ENCODE measurements at places on chromosomes 4 and X.

DNA sequence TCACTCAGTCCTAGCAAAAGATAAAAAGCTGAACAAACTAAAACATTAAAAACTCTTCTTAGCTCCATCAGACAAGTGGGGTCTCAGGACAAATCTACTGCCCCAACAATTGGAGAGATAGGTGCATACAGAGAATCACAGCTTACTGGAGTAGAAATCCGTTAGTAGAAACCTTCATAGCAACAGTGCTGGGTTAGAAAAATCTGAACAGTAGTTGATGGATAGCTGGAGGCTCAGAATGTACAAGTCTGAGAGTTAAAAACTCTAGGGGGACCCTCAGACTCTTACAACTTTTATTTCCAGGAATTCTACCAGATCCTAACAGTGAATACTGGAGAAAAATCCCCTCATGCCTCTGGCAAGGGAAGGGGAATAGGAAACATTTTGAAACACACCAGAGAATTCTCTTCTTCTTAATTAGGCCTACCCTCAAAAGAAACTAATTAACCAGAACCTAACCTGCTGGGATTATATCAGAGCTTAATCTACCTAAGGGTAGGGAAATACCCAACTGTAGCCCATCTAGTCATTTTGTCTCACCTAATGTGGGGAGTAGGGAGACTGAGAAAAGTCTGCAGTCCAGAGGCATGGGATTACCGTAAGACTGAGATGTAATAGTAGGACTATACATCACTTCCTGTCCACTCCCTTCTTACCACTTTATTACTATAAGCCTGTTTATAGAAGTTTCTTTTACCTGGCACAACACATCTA, 165.0 kb upstream of the CTSO start:
- DNase-seq = no peak

GRCh38 chrX:149572743-149573142, 14.5 kb downstream of the MAGEA9B start:
- DNase-seq = no peak

DNA sequence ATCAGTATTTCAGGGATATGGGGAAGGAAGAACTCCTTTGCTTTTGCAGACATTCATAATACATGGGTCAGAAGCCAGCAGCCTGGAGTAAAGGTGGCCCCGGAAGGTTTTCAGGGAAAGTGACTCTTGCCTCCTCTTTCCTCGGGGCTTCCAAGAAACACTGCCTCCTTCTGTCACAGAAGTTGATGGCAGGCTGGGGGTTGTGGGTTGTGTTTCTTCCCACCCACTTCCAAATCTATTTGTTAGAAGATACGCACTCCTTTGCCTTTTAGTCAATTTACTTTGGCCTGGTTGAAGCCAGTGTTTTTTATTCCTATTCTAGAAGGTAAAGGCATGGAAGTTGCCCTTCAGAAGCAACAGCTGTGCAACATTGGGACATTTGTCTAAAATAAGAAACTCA, 19.7 kb downstream of the KIT start:
- DNase-seq = no peak

DNA sequence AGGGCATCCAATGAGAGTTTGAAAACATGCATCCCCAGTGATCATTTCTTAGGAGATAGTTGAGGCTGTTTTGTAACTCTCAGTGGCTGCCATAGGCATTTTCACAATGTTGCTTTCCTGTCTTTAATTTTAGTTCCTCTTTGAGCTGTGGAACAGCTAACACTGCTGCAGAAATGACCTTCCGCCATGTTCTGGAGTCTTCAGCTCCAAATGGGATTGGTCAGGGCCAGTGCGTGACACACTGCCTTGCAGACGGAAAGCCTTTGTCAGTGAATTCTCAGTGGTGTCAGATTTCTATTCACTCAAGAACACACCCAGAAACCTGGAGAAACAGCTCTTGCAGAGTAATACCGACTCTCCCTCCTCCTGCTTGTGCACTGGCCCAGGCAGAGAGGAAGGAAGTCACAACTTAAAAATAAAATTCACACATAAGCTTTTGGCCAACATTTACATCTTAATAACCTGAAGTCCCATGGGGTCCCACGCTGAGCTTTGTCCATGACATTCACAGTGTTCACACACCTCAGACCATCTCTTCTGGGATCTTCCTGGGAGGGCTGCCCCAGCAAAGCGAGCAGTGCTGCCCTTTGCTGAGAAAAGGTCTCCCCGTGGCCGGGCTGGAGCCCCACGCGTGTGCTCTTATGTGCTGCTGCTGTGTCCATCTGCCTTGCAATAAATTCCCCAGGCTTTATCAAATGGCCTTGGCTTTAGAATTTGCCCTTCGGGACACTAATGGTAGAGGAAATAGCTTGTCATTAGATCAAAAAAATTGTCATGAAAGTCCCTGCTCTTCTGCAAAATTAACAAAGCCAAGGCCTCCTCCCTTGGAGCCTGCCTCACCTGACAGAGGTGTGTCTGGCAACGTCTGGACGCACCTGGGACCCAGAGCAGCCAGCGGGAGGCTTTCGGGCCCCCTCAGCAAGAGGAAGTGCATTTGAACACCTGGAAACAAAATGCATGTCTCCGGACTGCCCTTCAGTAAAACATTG, 126.8 kb downstream of the IRF2 start:
- peak; percentile 37 for DNase-seq

DNA sequence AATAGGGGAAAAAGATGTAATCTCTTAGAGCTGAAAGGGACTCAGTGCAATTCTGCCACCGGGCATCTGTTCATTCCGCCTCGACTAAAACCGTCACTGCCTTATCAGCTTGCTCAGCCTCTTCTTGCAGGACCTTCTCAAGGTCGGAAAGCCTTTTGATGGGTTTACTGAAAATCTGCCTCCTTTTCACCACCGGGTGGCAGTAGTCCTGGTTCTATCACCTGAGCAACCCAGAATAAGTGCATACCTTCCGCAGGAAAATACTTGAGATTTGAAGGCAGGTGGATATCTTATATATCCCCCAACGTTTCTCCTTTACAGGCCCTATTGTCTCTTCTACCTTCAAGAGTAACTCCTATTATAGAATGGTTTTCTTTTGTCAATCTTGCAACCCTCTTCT, 103.4 kb upstream of the PAK3 start:
- no peak for DNase-seq

DNA sequence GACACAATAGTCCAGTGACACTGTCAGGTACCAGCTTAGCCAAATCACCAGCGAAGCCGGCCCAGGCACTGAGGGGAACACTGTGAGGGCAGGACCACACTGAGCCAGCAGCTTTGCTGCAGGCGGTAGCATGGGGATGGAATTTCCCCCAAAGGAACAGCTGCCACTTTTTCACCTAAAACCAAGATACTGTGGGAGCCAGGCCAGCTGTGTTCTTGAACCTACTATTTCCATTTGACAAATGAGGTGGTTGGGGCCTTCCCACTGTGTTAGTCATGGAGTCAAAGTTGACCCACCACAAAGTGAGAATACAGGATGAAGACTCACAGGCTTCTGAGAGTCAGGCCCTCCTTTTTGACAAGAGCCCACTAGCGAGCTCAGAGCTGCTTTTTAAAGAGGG, 70.7 kb upstream of the SH3RF1 start:
- DNase-seq = no peak

DNA sequence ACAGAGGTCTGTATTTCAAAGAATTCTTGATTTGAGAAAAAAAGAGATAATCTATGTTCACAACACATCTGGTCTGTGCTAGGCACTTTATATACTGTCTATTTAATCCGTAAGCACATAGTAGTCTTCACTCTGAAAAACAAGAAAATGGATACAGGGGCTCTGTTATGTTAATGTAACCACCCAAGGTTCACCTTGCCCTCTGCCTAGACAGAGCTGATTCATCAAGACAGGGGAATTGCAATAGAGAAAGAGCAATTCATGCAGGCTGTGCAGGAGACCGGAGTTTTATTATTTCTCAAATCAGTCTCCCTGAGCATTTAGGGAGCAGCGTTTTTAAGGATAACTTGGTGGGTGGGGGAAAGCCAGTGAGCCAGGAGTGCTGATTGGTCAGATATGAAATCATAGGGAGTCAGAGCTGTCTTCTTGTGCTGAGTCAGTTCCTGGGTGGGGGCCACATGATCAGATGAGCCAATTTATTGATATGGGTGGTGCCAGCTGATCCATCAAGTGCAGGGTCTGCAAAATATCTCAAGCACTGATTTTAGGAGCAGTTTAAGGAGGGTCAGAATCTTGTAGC, 92.9 kb upstream of the TNIP3 start:
- no peak for DNase-seq

DNA sequence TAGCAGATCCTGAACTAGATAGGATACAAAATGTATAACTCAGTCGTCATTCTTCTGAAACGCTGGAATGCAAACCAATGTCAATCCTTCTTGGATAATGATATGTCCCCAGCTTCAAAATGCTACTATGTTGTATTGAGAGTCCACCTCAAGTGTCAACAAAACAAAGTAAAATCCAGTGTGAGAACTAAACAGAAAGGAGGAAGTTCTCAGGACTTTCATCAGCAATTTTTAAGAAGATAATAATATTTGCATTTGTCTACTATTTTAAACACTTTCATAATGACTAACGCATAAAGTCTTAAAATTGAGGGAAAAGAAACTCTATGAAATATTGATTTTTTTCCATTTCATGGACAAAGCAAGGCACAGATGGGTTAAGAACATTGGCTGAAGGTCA, 36.3 kb downstream of the SOD3 start:
- DNase-seq = no peak

- DNase-seq = no peak
Measured at GRCh38 chr4:1293991-1294390, 4.3 kb downstream of the MAEA start.

DNA sequence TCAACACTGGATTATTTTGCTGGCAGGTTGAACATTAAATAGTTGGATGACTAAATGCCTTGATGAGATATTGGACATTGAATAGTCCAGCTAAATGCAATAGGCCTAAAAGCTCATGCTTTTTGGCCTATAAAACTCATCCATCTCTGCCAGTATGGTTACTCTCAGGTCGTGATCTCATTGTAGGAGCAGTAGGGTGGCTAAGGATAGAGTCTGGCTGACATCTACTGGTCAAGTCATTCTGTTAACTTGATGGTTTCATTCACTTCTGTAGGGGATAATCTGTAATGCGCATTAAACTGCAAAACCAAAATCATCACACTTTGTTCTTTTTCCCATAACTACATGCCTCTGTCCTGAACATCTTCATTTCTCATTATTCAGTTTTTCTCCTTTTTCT, 227.0 kb downstream of the DKK2 start:
- no peak for DNase-seq

DNA sequence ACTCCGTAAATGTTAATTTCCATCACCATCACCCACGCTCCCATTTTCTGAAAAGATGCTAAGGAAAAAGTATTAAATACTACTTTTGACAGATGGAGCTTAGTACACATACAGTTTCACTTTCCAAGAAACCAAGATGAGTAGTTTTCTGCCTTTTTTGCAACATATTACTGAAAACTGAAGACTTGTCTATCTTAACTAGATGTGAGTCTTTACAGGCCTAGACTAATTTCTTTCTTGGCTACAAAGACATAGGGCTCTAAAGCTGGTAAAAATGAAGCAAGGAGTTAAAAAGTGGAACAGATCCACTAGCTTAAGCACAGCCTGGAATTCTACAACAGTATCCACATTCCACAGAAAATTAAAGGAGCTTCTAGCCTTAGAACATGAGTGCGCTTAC, 68.2 kb downstream of the ATP11C start:
- no peak for DNase-seq

DNA sequence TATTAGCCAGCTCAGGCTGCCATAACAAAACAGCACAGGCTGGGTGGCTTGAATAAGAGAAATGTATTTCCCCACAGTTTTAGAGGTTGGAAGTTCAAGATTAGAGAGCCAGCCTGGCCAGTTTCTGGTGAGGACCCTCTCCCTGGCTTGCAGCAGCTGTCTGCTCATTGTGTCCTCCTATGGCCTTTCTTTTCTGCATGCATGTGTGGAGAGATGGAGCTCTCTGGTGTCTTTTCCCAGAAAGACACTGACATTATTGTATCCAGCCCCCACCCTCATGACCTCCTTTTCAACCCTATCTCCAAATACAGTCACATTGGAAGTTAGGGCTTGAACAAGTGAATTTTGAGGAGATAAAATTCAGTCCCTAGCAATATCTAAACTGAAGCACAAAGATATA, 263.8 kb upstream of the PABPC4L start:
- no peak for DNase-seq

- no peak for DNase-seq
Measured at GRCh38 chr4:15898902-15899301, 39.6 kb downstream of the FGFBP1 start.

GRCh38 chr4:10703156-10703555, 18.6 kb upstream of the CLNK start:
- no peak for DNase-seq

DNA sequence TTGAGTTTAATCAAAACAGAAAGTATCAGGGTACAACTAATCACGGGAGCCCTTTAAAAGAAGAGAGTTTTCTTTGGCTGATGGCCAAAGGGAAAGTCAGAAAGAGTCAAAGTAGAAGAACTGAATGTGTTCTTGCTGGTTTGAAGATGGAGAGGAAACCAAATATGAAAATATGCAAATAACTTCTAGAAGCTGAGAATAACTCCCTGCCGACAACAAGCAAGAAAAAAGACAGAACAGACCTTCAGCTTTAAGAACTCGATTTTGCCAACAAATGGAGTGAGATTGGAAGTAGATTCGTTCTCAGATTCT, 903.8 kb downstream of the STIM2 start:
- DNase-seq = no peak

- DNase-seq = no peak
Measured at GRCh38 chr4:14404730-14405129, 597.6 kb upstream of the CPEB2 start.
